Naive thymus-derived CD4-positive, alpha-beta T cell (primary cell): ENCODE measurements at places on chromosomes 16 and 17. TPM values are rescaled to one million over a fixed set of nuclear protein-coding genes. Genes with fewer than 3 reads are reported as not detected.

- no peaks in the 10 kb centered on the region for H3K27me3 ChIP-seq
- no peak overlapping the region for H3K4me3 ChIP-seq
- peak; percentile 49 for DNase-seq
- H3K27ac ChIP-seq, result no peak overlapping the region
- no peaks in the 10 kb centered on the region for H3K4me1 ChIP-seq
- H3K36me3 ChIP-seq, result no peaks in the 10 kb centered on the region
These were observed 25.4 kb downstream of the DNAJA2 start for GRCh38 chr16:46947900-46948547.

DNA sequence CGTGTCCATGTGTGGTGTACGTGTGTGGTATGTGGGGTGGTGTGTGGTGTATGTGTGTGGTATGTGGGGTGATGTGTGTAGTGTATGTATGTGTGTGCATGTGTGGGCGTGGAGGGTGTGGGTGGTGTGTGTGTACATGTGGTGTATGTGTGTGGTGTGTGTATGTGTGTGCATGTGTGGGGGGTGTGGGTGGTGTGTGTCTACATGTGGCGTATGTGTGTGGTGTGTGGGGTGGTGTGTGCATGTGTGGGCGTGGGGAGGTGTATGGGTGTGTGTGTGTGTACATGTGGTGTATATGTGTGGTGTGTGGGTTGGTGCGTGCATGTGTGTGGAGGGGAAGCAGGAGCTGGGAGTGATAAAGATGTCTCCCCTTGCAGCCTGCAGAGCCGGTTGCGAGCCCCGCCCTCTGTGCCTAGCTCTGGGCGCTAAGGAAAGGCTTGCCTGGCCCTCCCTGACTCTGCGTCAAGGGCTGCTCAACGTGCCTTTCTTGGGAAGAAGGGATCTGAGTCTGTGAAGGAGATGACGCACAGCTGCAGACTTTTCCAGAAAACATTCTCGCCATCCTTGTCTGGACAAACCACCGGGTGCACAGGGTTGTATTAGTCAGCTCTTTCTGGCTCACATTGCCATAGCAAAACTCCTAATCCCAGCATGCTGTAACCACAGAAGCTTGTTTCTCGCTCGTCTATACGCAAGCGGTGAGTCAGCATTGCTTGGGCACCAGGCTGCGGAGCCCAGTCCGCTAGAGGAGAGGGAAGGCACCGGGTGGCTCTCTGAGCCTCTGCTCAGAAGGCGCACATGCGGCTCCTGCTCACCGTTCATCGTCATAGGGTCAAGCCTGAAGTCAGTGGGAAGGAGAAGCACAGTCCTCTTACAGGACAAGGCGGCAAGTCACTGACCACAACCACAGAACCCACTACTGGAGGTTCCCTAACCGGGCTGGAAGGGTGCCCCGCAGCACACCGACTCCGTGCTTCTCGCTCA is 2.0 kb upstream of the CD300H start:
- no peak overlapping the region for H3K4me3 ChIP-seq
- H3K4me1 ChIP-seq, result no peaks in the 10 kb centered on the region
- H3K27me3 ChIP-seq, result no peaks in the 10 kb centered on the region
- H3K36me3 ChIP-seq, result no peaks in the 10 kb centered on the region
- H3K27ac ChIP-seq, result no peak overlapping the region

- H3K4me3 ChIP-seq, result no peak overlapping the region
- no peaks in the 10 kb centered on the region for H3K4me1 ChIP-seq
- no peak for DNase-seq
These were observed 29.5 kb downstream of the SMYD4 start for GRCh38 chr17:1800240-1800639.

- H3K4me3 ChIP-seq, result no peak overlapping the region
- peaks cover 3% of the 10 kb centered on the region for H3K27me3 ChIP-seq
- no peak overlapping the region for H3K27ac ChIP-seq
These were observed 106.2 kb upstream of the CLEC3A start for GRCh38 chr16:77916111-77916510.

- H3K27ac ChIP-seq, result no peak overlapping the region
- DNase-seq, result no peak
- no peaks in the 10 kb centered on the region for H3K27me3 ChIP-seq
- H3K36me3 ChIP-seq, result no peaks in the 10 kb centered on the region
These were observed 151.5 kb upstream of the SDK2 start for GRCh38 chr17:73795730-73796129.

Gene KRTAP2-3
- polyA plus RNA-seq, result not detected

DNA sequence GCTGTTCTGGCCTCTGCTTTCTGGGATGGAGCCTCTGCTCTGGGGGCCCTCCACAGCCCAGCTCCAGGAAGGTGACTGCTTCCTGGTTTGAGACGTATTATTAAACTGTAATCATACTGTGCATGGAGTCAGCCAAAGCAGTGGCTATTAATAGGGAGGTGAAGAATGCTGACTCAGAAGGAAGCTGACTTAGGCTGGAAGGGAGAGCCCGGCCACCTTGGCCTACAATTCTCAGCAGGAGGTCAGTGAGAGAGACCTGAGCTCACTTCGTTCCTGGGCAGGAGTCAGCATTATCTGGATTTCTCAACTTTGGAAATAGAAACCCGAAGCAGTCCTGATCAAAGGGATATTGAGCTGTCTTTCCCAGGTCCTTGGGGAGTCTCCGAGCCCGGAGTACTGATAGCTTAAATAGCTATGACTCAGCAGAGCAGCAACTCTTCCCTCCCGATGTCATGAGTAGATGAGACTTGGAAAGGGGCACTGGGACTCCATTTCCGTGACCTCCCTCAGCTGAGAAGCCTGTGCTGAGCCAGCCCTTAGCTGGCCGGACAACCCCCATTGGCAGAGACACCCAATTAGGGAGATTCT is 91.8 kb downstream of the YPEL2 start:
- no peak for DNase-seq
- no peaks in the 10 kb centered on the region for H3K36me3 ChIP-seq
- no peaks in the 10 kb centered on the region for H3K27me3 ChIP-seq
- H3K27ac ChIP-seq, result no peak overlapping the region

GRCh38 chr16:77295896-77296295 is 96.7 kb downstream of the SYCE1L start:
- H3K4me1 ChIP-seq, result no peaks in the 10 kb centered on the region
- DNase-seq, result no peak
- no peak overlapping the region for H3K27ac ChIP-seq
- H3K4me3 ChIP-seq, result no peak overlapping the region
- H3K27me3 ChIP-seq, result no peaks in the 10 kb centered on the region

DNA sequence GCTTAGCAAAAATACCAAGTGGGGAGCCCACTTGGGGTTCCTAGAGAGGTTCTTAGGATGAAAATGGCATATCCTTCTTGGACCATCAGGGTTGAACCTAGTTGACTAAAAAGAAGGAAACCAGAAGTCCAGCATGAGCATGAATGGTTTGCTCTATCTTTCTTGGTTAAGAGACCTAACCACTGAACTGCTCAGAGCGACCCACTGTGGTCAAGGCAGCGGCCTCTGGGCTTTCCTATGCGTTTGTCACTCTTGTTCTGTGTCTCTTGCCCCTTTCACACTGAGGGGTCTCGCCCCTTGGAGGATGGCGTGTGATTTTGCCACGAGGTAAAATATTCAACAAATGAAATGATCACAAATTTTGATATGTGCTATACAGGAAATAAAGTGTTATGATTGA is 526 bp upstream of the BORCS6 start:
- no peaks in the 10 kb centered on the region for H3K27me3 ChIP-seq
- H3K27ac ChIP-seq, result no peak overlapping the region
- peak overlapping the region; percentile 91 for H3K4me3 ChIP-seq

GRCh38 chr17:81576621-81577277 is 24.6 kb upstream of the FAAP100 start:
- peaks cover 12% of the 10 kb centered on the region for H3K36me3 ChIP-seq
- H3K4me1 ChIP-seq, result no peaks in the 10 kb centered on the region
- no peak overlapping the region for H3K27ac ChIP-seq
- no peak overlapping the region for H3K4me3 ChIP-seq

GRCh38 chr16:84084570-84085270 is 32.0 kb downstream of the MBTPS1 start:
- H3K4me3 ChIP-seq, result no peak overlapping the region
- peak; percentile 65 for DNase-seq
- no peak overlapping the region for H3K27ac ChIP-seq
- H3K36me3 ChIP-seq, result peaks cover 73% of the 10 kb centered on the region
- no peaks in the 10 kb centered on the region for H3K27me3 ChIP-seq

Gene CMTM4
- 0.07 TPM for polyA plus RNA-seq

Gene KAT2A
- 6.6 TPM for polyA plus RNA-seq

DNA sequence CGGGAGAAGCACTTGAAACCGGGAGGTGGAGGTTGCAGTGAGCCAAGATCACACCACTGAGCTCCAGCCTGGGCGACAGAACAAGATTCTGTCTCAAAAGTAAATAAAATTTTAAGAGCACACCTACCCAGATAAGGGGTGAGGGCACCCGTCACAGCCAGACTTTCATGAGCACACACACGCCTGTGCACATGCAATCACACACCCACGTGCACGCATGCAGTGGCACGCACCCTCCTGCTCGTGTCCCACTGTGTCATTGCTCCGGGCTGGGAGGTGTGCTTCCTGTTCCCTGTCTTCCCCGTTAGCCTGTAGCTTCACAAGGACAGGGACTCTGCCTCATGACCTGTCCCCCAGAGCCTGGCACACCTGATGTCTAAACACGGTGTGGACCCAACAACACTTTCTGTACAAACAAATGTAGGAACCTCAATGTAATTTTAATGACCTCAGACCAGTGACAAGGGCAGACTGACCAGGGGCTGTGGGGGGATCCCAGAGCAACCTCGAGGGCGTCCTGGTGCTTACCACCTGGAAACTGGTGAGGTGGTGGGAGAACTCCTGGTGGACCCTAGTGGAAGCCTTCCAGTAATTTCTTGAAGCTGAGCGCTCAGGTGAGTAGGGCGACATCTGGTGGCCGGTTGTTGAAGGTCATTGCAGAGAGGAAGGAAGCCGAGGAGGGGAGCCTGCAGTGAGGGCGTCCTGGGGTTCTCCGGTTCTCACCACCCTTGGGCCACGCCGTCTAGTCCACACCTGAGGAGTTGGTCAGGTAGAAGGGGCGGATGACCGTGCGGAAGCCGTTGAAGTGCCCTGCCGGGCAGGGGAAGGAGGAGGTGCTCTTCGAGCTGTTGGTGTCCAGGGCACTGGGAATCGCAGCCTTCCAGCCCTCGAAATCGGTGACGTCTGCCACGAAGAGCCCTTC is 8.6 kb downstream of the LGALS3BP start:
- H3K27ac ChIP-seq, result no peak overlapping the region
- peak; percentile 72 for DNase-seq
- H3K4me1 ChIP-seq, result no peaks in the 10 kb centered on the region

DNA sequence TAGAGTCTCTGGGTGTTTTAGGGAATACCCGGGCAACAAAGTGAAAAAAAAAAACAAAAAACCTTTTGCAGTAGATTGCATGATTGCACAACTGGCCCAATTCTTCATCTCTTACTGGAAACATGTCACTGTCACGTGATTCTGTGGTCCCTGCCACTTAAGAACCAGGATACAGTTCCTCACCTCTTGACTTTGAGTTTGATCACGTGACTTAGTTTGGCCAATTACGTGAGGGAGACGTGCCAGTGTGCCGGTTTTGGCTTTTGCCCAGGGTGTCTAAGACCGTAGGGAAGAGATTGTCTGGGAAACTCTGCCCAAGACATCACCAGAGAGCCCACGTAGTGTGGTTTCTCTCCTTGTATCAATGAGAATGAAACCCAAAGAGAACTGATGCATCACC is 88.7 kb downstream of the GRIN2A start:
- H3K36me3 ChIP-seq, result no peaks in the 10 kb centered on the region
- no peak overlapping the region for H3K27ac ChIP-seq
- DNase-seq, result no peak
- H3K27me3 ChIP-seq, result no peaks in the 10 kb centered on the region
- H3K4me1 ChIP-seq, result no peaks in the 10 kb centered on the region
